ACHN (cell line): ENCODE measurements at places on chromosomes 2 and 18.

DNA sequence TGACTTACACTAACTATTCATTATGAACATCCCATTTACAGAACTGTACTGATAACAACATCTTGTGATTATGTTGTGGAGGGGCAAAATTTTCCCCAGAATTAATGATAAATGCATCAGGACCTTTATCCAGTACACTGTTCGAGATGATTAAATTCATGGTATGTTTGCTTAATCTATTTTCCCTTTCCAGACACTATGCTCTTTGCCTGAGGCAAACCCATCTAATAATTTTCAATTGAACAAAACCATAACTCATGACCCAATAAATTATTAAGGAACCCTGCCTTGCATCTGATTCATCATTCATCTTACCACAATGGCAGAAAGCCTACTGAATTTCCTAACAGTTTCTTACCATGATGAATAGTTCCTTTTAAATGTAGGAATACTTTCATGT lies 385.0 kb downstream of the DSEL start:
- DNase-seq: no peak

DNA sequence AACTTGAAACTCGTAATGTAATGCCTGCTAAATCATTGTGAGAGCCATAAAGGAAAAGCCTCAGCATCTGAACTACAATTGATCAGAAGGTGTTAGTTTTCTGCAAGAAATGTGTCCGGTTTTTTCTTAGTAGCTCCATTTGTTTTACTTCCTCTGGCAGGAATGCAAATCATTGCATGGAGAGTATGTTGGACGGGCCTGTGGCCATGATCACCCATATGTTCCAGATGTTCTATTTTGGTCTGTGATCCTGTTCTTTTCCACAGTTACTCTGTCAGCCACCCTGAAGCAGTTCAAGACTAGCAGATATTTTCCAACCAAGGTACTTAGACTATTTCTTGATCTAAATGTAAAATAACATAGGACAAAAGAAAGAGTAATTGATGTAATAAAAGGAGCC lies 126.6 kb downstream of the DPP4 start:
- DNase-seq: no peak

DNA sequence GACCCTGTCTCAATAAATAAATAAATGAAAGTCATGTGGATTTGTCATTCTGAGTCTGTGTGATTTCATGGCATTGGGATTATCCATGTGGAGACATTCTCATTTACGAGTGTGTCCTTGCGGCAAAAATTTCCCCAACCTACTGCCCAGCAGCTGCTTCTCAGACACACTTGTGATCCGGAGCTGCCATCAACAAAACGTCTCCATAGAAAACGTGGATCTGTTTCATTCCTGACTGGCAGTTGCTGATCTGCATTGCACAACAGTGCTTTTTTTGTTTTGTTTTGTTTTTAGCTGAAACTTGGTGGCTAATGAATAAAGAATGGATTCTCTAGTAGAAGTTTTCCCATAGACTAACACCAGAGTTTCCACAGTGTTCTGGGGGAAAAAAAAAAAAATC lies 74.7 kb downstream of the TGIF1 start:
- DNase-seq: no peak

DNA sequence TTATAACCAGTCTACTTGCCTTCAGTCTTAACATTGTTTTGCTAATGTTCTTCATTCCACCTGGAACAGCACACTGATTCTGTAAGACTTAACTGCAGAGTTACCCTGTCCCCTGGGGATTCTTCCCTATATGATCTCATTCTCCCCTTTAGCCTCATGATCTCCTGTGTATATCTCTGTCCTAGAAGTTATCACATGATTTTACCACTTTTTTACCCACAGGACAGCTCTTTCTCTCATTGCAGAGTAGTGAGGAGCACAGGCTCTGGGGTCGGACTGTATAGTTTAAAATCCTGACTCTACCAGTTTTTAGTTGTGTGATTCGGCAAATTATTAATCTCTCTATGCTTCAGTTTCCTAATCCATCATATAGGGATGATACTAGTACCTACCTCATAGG lies 14.2 kb upstream of the EXOC6B start:
- no peak for DNase-seq

- DNase-seq: no peak
Measured at GRCh38 chr18:23530195-23530594, 26.9 kb downstream of the RMC1 start.

- DNase-seq: no peak
Measured at GRCh38 chr2:207416111-207416510, 113.7 kb upstream of the CREB1 start.

DNA sequence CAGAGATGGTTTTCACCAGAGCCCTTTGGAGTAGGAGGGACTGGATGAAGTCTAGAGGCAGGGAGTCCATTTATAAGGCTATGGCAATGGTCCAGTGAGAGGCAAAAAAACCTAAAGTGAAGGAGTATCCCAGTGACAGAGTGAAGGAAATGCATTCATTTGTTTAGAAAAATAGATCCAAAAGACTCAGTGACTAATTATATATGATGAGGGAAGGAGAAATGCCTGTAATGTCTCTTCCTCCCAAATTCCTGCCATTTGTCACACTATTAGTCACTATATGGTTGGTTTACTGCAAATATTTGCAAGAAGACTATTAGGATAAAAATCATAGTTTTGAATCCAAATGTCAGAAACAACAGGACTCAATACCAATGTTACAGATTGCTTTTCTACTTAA lies 104.2 kb downstream of the ZNF521 start:
- no peak for DNase-seq

DNA sequence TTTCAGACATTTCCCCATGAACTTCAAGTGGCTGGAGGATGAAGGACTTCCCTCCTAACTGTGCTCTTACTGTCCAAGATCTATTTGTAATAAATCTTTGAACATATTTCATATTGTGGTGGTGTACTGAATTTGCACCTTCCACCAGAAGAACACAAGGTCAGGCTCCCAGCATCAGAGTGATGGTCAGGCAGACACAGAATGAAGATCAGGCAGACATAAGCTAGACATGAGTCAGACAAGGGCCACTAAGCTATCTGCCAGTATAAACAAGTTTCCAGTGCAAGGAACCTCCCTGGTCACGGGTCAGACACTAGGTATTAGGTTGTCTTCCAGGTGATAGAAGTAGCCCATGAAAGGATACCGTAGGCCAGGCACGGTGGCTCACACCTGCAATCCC lies 20.0 kb downstream of the AQP12B start:
- no peak for DNase-seq

DNA sequence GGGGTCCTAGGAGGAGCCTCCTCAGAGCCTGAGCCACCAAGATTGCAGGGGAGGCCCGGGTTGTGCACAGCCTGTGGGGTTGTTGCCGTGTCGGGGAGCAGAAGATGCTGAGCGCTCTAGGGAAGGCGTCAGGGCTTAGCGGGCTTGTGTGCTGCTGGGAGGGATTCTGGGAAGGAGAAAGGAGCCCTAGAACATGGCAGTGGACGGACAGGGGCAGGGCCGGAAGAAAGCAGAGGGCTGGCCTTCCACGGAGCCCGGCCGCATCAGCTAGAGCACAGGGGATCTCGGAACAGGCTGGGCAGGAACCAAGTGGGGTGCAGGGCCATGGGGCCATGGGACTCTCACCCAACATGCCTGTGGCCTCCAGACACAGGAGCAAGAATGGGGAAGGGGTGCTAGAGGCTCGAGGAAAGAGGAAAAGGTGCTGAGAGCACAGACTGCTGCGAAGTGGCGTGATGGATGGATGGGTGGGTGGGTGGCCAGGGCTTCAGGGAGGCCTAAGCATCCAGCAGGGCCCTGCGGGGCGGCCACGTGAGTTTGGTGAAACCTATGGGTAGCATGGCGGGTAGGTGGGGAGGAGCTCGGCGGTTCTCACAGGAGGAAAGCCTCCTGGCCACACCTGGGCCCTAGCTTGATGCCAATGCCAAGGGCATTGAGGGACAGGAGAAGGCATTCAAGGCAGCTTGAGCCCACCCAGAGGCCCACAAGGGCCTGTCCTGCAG lies 35.8 kb downstream of the MTERF4 start:
- no peak for DNase-seq

DNA sequence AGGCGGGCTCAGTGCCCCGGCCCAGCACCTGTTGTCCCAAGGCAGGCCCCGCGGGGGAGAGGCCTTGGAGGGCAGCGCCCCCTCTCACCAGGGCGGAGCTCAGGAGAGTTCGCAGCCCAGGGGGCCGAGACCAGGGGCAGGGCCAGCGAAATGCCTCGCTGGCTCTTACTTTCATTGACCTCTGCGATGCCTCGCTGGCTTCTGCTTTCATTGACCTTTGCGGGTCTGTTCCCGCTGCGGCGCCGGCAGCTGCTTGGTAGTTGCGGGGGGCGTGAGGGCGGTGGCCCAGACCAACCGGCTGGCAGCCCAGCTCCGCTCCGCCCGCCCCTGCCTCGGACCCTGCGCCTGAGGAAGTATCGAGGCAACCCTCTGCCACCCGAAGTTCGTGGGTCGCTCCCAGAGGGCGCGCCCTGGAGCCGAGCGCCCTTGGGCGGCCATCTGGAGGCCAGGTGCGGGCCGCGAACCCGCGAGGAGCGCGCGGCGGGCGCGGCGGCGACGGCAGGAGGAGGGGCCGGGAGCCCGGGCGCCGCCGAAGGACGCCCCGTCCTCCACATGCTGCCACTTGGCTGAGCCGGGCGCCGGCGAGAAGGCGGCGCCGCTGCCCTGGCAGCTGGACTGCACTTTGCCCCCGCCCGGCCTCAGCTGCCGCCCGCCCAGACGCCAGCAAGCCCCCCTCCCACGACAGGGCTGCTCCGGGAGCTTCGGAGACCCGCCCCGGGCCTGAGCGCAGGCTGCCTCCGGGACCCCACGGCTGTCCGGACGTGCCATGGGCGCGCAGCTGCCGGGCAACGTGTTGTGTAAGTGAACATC lies 118.0 kb upstream of the MSTN start:
- peak; percentile 89 for DNase-seq

DNA sequence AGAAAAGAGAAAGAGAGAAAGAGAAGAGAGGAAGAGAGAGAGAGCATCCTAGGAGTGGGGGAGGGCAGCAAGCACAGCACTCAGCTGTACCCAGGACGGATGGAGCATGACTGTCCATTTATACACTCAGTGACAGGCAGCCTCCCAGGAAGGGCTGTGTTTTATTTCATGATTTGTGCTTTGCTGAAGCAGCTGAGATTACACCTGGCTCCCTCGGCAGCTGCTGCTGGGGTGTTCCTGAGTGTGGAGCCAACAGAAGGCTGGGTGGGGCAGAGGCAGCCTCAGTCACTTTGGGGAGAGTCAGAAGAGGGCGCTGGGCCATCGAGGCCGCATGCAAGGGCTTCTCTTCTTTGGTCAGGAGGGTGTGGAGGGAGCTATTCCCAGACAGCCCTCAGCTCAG lies 47.8 kb upstream of the TEX51 start:
- no peak for DNase-seq

GRCh38 chr2:135703300-135703699 lies 38.4 kb upstream of the UBXN4 start:
- no peak for DNase-seq

DNA sequence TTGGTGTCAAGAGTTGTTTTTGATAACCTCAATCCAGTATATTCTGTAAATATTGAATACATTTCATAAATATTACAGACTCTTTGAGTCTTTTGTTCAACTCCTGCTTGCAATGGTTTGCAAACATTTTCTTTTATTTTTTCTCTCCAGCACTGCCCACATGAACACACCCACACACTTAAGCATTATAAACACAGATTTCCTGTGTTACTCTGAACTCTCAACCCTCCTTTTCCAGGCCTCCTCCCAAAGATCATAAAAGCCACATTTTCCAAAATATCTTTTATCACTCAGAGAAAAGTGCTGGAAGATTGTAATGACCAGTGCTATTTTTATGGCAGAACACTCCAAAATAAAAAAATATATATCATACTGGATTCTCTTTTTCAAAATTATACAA lies 20.5 kb downstream of the ARHGAP25 start:
- DNase-seq: no peak

GRCh38 chr2:11578081-11578948 lies 44.5 kb downstream of the GREB1 start:
- no peak for DNase-seq

- no peak for DNase-seq
Measured at GRCh38 chr2:147862859-147863516, 18.2 kb downstream of the ACVR2A start.

DNA sequence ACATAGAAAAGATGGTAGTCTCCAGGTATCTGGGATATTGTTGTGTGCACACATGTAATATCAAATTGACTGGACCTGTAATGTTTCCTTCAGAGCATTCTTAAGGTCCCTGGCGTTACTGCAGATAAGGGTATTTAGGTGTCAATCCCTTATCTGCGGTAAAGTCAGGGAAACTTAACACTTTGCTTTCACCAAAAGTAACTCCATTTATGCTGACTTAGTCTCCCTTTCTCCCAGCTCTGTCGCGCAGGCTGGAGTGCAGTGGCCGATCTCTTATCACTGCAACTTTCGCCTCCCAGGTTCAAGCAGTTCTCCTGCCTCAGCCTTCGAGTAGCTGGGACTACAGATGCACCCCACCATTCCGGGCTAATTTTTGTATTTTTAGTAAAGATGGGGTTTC lies 1.8 kb downstream of the CNNM3 start:
- DNase-seq: no peak

DNA sequence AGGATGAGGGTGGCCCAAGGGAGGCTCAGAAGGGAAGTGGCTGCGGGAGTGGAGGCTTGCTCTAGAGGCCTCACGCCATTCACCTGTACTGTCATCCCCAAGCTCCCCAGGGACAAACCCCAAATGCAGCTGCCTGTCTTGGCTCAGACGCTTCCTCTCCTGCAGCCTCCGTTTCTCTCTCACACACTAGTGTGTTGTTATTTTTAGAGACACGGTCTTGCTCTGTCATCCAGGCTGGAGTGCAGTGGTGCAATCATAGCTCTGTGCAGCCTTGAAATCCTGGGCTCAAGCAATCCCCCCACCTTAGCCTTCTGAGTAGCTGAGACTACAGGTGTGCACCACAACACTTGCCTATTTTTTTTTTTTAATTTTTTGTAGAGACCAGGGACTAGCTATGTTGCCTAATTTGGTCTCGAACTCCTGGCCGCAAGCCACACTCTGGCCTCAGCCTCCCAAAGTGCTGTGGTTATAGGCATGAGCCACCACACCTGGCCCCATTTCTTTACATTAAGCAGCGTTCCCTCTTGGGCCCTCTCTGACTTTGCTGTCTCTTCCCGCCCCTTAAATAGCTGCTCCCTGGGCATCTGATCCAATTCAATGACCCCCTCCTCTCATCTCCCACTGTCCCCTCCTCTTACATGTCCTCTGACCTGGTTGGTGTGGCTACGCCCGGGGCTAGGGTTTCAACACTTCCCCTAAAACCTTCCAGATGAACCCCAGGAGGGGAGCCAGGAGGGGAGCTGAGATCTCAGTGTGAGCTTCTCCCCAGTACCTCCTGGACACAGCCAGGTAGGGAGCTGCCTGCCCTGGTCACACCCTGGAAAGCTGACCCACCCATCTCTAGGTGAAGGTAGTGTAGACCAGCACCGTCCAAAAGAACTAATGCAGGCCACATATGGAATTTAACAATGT lies 24.0 kb upstream of the LOXHD1 start:
- DNase-seq: no peak

- DNase-seq: no peak
Measured at GRCh38 chr2:122273785-122274419, 518.5 kb downstream of the TSN start.

GRCh38 chr2:176158186-176158591 lies 1.1 kb downstream of the HOXD3 start:
- DNase-seq: no peak
